ENCODE measurements at places on chromosomes 3 and 15.

GRCh38 chr3:36210840-36211651 is 169.3 kb upstream of the STAC start:
- H3K4me1 ChIP-seq: peaks cover 10% of the 10 kb centered on the region
- H3K27ac ChIP-seq: no peak overlapping the region

DNA sequence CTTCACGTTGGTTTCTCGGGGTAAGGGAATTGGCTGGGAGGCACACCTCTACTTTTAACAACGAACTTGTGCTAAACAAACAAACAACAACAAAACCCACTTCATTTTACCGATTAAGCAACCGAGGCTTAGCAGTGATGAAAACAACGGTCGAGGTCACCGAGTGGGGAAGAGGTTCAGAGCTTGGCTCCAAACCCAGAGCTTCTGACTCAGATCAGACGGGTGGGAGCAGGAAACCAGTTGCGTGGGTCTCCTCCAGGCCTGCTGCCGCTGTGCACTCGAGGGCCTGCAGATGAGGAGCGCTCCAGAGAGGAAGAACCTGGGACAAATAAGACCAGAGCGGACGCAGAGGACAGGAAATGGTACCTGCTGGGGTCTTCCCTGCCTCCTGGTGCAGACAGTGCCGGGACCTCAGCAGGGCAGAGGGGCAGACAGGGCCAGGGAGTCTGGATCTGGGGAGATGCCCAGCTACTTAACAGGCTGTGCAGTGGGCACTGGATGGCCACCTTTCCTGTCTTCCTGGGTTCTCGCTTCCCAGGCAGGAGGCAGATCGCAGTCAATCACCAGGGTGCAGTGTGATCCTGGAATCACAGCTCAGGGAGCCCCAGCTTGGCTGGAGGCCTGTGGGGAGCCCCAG is 99.0 kb upstream of the MEF2A start:
- H3K27ac ChIP-seq: no peak overlapping the region
- H3K4me3 ChIP-seq: no peak overlapping the region
- no peaks in the 10 kb centered on the region for H3K27me3 ChIP-seq
- no peak for DNase-seq
- H3K4me1 ChIP-seq: no peaks in the 10 kb centered on the region
- H3K36me3 ChIP-seq: no peaks in the 10 kb centered on the region

- H3K4me1 ChIP-seq: no peaks in the 10 kb centered on the region
- no peak for DNase-seq
- H3K36me3 ChIP-seq: no peaks in the 10 kb centered on the region
These were observed 149.4 kb upstream of the ADAMTS9 start for GRCh38 chr3:64837126-64837738.

DNA sequence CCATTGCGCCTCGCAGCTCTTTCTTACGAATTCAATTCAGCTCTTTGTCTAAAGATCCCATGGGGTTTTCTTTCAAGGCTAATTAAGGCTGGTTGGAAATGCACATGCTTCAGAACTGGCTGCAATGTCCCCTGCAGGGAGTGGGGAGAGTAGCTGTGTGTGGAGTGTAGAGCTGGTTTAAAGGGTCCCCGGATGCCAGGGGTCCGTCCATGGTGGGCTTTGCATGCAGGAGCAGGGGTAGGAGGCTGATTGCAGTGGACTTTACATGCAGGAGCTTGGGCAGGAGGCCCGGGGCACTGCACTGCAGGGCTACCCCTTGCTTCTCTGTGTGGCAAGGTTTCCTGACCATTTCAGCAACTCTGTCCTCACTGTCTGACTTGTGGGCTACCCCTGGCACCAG is 261.6 kb upstream of the LYSMD4 start:
- no peak overlapping the region for H3K27ac ChIP-seq
- no peaks in the 10 kb centered on the region for H3K4me1 ChIP-seq
- no peaks in the 10 kb centered on the region for H3K27me3 ChIP-seq
- no peaks in the 10 kb centered on the region for H3K36me3 ChIP-seq
- no peak for DNase-seq

DNA sequence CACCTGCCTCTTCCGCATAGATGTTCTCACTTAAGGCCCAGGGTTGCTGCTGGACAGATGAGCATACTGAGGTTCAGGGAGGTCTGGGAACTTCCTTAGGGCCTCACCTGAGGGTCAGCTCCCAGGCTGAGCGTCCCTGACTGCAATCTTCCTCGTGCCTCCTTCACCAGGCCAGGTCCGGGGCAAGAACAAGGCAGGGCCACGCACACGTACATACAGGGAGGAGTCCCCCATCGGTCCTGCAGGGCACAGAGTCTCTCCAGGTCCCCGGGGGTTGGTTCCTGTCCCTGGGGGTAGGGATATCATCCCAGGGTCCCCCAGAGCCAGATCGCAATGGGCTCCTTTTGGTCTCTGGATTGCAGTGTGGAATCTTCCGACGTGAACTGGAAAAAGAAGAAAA is 130.1 kb downstream of the LRRK1 start:
- no peak overlapping the region for H3K27ac ChIP-seq
- H3K4me3 ChIP-seq: no peak overlapping the region
- no peaks in the 10 kb centered on the region for H3K4me1 ChIP-seq
- no peaks in the 10 kb centered on the region for H3K27me3 ChIP-seq

- no peak overlapping the region for H3K27ac ChIP-seq
- no peaks in the 10 kb centered on the region for H3K27me3 ChIP-seq
- H3K4me1 ChIP-seq: no peaks in the 10 kb centered on the region
- H3K36me3 ChIP-seq: no peaks in the 10 kb centered on the region
- no peak overlapping the region for H3K4me3 ChIP-seq
- DNase-seq: no peak
These were observed 68.4 kb downstream of the TAMM41 start for GRCh38 chr3:11778248-11778647.

- no peak for DNase-seq
- no peaks in the 10 kb centered on the region for H3K27me3 ChIP-seq
- H3K4me3 ChIP-seq: no peak overlapping the region
- H3K4me1 ChIP-seq: no peaks in the 10 kb centered on the region
These were observed 232.2 kb upstream of the FEZF2 start for GRCh38 chr3:62605413-62606068.

- H3K4me3 ChIP-seq: no peak overlapping the region
- H3K4me1 ChIP-seq: no peaks in the 10 kb centered on the region
- no peaks in the 10 kb centered on the region for H3K27me3 ChIP-seq
These were observed 25.9 kb downstream of the CEMIP start for GRCh38 chr15:80804970-80805495.

DNA sequence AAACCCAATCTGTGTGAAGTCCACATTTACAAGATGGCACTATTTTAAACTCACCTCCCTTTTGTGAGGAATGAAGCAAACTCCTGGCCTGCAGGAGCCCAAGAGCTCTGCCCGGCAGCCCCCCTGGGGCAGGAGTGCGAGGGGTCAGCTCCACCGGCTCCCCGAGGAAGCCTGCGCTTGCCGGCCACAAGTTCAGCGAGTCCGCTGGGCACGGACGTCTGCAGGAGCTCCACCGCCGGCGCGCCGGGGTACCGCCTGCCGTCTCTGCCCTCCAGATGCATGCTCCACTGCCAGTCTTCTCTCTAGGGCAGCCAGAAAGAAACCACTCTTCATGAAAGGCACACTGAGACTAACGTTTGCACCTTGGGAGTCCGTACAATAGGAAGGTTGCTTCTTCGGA is 17.5 kb downstream of the OCA2 start:
- H3K27ac ChIP-seq: no peak overlapping the region
- H3K4me1 ChIP-seq: no peaks in the 10 kb centered on the region
- no peaks in the 10 kb centered on the region for H3K36me3 ChIP-seq
- DNase-seq: no peak
- H3K27me3 ChIP-seq: no peaks in the 10 kb centered on the region

GRCh38 chr3:21041621-21042020 is 709.4 kb downstream of the ZNF385D start:
- H3K27me3 ChIP-seq: no peaks in the 10 kb centered on the region
- DNase-seq: no peak
- H3K4me1 ChIP-seq: no peaks in the 10 kb centered on the region
- no peaks in the 10 kb centered on the region for H3K36me3 ChIP-seq
- no peak overlapping the region for H3K27ac ChIP-seq

DNA sequence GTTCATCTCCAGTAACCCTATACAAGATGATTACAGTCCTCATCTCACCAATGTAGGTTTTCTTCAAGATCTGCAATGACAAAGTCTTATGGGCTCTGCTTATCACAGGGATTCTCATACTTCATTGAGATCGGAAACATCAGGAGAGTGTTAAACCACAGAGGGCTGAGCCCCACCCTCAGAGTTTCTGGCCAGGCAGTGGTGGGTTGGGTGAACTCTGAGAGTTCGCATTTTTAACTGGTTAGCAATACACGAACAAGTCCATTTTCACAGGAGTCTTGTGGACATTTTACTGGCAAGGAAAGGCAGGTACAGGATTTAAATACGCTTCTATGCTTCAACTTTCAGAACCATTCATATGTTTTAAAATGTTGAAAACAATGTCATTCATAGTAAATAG is 366.7 kb upstream of the ROBO2 start:
- no peak overlapping the region for H3K4me3 ChIP-seq
- DNase-seq: no peak
- H3K36me3 ChIP-seq: no peaks in the 10 kb centered on the region

GRCh38 chr3:119318876-119319275 is 24.7 kb downstream of the ARHGAP31 start:
- no peaks in the 10 kb centered on the region for H3K36me3 ChIP-seq
- H3K4me1 ChIP-seq: peaks cover 17% of the 10 kb centered on the region
- no peak for DNase-seq
- H3K27me3 ChIP-seq: no peaks in the 10 kb centered on the region
- no peak overlapping the region for H3K4me3 ChIP-seq

DNA sequence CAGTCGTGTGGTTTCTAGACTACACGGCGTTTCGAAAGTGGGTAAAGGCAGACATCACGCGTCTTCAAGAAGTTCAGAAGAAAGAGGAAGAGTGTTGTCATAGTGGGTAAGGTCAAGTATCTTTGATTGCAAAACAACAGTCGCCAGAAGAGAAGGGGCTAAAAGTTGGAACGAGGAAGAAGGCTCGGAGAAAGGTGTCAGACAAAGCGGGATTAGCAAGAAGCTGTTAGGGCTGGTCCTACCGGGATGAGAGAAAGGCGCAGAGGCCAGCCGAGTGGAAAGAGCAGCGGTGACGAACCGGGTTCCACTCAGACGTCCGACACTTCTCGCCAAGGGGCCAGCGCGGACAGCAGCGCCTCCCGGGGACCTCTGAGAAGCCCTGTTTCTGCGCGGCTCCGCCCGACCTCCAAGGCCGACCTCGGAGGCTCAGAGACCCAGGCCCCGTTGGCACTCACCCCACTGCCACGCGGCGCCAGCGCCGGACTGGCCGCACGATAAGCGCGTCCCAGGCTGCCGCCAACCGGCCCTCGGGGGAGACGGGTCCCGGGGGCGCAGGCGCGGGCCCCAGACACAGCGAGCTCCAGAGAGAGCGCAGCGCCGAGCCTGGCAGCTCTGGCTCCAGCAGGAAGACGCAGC is 436 bp downstream of the ADPGK start:
- H3K4me3 ChIP-seq: peak overlapping the region; percentile 99
- H3K4me1 ChIP-seq: peaks cover 27% of the 10 kb centered on the region
- no peak for DNase-seq
- H3K27me3 ChIP-seq: no peaks in the 10 kb centered on the region
- peak overlapping the region; percentile 97 for H3K27ac ChIP-seq

DNA sequence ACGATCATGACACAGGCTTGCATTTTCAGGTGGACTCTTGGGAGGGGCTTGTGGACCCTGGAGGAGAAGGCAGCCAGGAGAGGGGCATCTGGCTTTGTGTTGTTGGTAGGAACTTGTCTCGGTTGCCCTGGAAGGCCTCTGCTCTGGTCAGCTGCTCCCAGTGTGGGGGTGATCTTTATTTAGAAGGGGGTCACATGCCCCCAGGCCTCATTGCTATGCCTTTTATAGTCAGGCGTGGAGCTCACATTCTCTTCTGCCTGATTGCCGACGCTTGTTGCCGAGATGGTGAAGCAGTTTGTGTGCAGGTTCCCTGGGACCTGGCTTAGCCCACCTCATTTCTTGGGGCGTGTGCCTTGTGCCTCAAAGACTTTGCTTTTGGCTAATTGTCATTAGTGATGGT is 66.6 kb downstream of the IGF1R start:
- no peaks in the 10 kb centered on the region for H3K27me3 ChIP-seq
- H3K4me1 ChIP-seq: peaks cover 44% of the 10 kb centered on the region
- H3K27ac ChIP-seq: no peak overlapping the region
- no peaks in the 10 kb centered on the region for H3K36me3 ChIP-seq

- no peak overlapping the region for H3K4me3 ChIP-seq
- H3K36me3 ChIP-seq: no peaks in the 10 kb centered on the region
- no peak for DNase-seq
- H3K27me3 ChIP-seq: no peaks in the 10 kb centered on the region
- no peak overlapping the region for H3K27ac ChIP-seq
These were observed 10.2 kb upstream of the TIPARP start for GRCh38 chr3:156664011-156664830.

- no peak for DNase-seq
- H3K4me1 ChIP-seq: no peaks in the 10 kb centered on the region
- H3K4me3 ChIP-seq: no peak overlapping the region
These were observed 18.3 kb downstream of the FGF7 start for GRCh38 chr15:49441356-49441755.

DNA sequence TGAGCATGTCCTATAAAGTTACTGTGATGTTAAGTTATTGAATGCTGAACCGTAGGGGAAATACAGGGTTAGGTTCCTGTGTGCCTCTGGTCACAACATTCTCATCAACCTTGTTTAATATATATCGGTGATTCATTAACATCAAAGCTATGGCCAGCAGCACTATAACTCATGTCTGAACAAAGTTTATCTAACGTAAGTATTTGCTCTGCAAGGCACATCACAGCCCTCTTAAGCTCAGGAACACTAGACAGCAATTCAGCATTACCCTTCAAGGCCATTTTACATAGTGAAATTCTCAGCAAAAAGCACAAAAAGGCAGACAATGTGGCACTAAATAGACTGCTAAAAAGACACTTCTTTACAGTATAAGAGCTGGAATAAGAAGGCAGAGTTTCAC is 48.2 kb upstream of the FNDC3B start:
- H3K4me1 ChIP-seq: no peaks in the 10 kb centered on the region
- H3K27ac ChIP-seq: no peak overlapping the region
- H3K4me3 ChIP-seq: no peak overlapping the region
- DNase-seq: no peak
- H3K36me3 ChIP-seq: no peaks in the 10 kb centered on the region
- H3K27me3 ChIP-seq: no peaks in the 10 kb centered on the region

DNA sequence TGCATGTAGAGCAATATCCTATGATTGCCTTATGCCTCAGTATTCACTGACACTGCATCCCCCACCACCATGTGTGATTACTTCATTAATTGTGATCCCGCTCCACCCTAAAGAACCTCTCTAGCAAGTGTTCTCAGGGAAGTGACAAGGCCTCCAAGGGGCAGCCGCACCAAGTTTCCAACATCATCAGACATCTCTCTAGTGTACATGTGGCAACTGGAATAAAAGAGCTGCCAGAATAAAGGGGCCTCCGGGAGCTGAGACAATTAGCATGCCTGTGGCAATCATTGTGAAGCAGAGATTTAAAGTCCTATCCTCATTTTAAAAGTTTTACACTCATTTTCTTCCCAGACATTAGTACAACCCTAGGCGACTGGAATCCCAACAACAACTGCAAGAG is 902.1 kb upstream of the SEMA6D start:
- no peak overlapping the region for H3K27ac ChIP-seq

- no peak for DNase-seq
- H3K27ac ChIP-seq: no peak overlapping the region
- H3K4me1 ChIP-seq: no peaks in the 10 kb centered on the region
- no peaks in the 10 kb centered on the region for H3K36me3 ChIP-seq
- no peaks in the 10 kb centered on the region for H3K27me3 ChIP-seq
These were observed 110.9 kb downstream of the LMLN start for GRCh38 chr3:198070871-198071270.

All from body of pancreas (tissue), 4 donors.